CD4-positive, alpha-beta T cell treated with Interleukin-17A for 4 hours (primary cell): ENCODE measurements at places on chromosomes 11 and 22.
A peak's percentile ranks its signal among the peaks of the same experiment; 100 is the strongest.

DNA sequence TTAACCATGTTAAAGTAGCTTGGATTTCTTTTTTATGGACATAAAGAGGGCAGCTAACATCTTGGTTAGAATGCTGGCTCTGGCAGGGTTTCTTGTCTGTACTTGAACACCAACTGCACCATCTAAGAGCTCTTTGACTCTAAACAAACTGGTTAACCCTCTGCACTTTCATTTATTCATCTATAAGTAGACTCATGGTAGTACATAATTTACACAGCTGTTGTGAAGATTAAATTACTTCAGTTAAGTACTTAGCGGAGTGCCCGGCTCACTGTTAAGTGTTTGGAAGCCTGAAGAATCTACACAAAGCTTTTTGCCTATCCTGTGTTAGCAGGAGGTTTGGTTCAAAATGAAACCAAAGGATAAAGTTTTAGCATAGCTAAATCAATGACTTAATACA is 846.2 kb upstream of the API5 start:
- no peak for DNase-seq

DNA sequence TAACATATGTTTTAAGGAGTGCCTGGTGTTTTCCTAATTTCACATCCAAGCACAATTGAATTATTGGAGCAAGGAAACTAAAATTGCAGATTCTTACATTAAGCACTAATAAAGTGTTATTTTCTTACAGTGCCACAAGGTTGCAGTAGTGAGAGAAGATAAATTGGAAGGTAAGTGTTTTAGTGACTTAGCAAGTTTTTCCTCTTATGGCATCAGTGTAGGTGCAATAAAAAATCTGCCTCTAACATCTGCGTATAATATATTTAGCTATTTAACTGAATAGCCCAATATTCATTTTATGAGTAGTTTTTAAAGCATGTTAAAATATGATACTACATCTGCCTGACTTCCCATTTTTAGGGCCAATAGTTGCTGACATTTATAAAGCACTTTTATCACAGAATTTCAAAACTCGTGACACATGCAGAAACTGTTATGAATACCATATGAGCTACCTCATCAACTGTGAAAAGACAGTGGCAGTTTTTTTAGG is 19.0 kb downstream of the POLD3 start:
- DNase-seq: no peak

GRCh38 chr11:132904607-132905006 is 627.7 kb downstream of the OPCML start:
- DNase-seq: no peak

DNA sequence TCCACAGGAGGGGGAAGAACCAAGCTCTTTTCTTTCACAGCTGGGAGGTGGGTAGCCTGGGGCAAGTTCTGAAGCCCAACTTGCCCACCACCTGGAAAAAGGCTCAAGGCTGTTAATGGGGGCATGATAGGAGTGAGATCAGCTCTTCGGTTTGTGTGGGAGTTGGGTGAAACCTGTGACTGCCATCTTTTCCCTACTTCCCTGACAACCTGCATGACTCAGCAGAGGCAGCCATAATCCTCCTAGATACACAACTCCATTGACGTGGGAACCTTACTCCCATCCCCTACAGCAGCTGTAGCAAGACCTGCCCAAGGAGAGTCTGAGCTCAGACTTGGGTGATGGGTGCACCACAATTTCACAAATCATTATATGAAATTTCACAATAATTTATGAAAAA is 13.3 kb upstream of the OOSP4B start:
- no peak for DNase-seq

- DNase-seq: no peak
These were observed 29.4 kb upstream of the CTTN start for GRCh38 chr11:70368961-70369360.

DNA sequence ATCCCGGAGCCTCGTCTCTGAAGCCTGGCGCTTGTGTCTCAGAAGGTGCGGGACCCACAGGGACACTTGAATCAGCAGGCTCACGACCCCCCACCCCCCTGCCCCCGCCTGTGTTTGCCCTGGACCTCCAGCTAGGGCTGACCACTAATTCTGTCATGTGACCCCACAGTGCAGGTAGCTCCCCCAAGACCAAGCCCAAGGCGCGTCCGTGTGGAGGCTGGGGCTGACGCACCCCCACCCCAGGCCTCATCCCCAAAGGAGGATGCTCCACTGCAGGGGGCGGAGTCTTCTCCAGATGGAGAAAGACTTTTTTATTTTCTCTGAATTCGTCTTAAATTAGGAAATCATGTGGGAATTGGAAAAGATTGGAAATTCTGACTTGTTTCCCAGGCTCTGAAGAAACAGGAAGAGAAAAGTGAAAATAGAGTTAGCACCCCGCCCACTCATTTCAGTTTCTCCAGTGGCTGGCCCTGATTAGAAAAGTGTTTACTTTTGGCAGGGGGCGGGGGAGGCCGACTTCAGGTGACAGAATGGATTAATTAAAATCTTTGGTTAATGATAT is 1.0 kb upstream of the RELA start:
- DNase-seq: peak; percentile 64

DNA sequence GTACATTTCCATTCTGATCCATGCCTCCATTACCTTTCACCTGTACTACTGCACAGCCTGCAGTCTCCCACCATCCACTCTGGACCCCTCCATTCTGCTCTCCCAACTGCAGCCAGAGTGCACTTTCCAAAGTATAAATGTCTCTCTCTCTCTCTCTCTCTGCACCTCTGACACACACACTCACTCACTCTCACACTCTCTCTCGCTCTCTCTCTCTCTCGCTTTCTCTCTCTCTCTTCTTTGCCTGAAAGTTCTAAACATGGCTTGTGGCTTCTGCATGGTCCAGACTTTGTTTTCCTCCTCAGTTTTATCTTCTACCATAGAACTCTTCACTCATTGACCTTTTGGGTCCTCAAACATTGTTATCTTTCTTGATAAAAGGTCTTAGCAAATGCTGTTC is 76.6 kb downstream of the WNT11 start:
- no peak for DNase-seq

DNA sequence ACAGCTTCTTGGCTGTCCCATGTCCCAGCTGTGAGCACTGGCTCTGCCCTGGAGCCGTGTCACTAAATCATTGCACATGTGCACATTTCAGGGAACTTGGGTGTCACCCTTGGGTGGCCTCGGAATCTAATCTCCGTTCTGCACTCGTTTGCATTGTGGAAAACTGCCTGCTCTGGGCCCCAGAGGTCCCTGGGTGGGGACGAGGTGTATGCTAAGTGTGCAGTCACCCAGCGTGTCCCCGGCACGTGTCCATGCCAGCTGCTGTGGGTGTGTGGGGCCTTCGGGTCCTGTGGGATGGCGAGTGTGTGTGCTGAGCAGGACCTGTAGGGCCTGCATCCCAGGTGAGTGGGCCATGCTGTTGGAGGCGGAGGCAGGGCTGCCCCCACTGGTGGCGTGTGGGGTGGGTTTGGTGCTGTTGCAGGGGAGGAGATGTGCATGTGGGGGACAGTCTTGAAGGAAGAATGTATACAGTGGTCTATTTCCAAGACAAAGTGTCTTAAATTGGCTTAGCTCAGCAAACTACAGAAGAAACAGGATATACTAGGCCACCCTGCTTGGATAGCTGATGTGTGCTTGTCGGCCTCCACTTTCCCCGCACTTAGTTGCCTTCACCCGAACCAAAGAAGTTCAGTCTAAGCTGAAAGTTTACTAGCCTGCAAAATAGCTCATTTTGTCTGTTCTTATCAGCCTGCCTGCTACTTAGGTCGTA is 14.6 kb downstream of the TANGO2 start:
- no peak for DNase-seq

- DNase-seq: no peak
These were observed 33.4 kb upstream of the APOL5 start for GRCh38 chr22:35684270-35684700.

GRCh38 chr22:43829904-43830851 is 18.1 kb upstream of the EFCAB6 start:
- no peak for DNase-seq

DNA sequence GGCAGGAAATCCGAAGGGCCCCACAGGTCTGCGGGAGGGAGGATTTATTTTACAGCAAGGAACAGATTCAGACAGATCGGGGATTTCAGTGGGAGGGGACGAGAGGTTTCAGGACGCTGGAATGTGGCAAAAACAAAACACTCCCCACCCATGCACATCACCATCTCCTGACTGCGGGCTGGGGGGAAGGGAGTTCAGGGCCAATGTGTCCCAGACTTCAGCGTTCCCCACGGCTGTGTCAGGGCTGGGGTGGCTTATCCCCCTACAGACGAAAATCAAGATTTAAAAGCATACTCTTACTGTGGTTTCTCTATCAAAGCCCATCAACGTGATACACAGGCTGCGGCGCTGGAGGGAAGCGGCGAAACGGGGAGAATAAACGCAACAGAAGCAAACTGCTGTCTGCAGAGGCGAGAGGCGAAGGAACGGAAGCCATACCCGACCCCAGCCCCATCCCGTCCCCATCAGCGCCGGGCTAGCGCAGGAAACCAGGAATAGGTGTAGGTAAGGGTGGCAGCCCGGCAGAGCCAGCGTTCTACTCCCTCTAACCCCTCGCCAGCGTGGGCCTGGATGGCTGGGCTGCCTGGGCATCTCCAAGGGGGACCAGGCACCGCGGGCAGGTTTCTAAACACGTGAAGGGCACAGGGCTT is 2.7 kb downstream of the TENM4 start:
- DNase-seq: no peak

DNA sequence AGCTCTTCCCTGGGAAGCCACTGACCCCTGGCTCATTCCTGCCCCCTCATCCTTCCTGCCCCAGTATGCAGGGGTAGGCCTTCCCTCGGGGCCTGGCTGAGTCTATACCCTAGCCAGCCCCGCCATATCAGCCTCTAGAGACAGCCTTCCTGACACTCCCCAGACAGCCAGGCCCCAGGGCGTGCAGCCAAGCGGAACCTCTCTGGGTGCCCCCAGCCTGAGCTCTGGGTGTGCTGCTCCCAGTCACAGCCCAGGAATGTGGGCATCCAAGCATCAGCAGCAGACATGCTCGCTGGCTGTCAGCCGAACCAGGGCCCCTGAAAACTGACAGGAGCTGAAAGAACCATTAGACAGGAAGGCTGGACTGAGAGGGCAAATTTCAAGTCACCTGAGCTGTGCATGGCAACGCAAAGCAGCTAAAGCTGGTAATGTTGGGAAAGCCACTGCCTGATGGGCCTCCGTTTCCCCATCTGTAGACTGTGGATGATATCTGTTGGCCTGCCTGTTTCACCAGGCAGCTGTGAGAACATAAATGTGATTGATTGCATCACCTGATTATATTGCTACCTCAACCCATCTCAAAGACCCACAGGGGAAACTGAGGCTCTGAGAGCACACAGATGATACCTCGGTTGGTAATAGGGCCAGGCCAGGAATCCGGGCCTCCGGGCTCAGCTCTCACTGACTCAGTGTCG is 93.2 kb downstream of the LRRC32 start:
- DNase-seq: no peak

GRCh38 chr11:72996959-72997358 is 145.2 kb downstream of the FCHSD2 start:
- DNase-seq: no peak

DNA sequence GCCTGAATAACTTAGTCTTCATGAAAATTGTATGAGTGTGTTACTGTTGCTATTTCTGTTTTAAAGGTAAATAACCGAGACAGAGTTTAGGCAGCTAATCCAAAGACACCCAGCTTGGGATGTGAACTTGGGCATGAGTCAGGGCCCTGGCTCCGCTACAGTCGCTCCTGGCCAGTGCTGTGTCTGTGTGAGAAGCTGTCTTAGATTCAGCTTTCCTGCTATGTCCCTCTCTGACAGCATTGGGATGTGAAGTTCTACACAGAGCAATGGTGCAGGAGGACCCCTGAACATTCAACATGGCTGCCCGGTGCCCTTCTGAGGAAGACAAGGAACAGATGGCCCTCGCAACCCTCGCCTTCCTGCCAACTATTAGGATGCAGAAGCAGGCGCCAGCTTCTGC is 49.4 kb downstream of the GALNT18 start:
- no peak for DNase-seq

DNA sequence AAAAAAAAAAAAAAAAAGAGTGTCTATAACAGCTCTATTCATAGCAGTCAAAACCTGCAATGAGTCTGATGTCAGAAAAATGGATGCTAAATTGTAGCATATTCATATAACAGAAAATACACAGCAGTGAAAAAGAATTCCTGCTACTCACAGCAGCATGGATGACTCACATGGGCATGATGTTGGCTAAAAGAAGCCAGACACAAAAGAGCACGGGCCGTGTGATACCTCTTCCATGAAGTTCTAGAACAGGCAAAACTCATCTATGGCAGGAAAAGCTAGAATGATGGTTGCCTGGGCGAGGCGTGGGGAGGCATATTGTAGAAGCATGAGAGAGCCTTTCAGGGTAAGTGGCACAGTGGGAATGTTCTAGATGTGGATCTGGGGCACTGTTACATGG is 18.9 kb downstream of the PLAAT3 start:
- no peak for DNase-seq

DNA sequence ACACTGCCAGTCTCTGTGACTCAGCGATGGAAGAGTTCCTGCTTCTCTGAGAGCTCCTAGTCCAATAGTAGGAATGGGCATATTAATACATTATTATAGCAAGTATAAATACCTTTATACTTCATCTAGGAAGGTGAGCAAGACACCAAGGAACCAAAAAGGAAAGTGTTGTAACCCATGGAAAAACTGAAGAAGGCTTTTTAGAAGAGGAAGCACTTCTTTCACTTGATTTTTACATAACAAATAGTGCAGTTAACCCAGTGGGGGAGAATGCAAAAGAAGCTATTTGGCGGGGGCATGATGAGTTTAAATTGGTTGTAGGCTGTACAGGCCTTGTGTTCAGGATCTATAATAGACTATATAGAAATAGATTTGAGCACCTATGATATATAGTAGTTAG is 31.2 kb upstream of the C11orf87 start:
- DNase-seq: no peak

GRCh38 chr22:25451480-25452114 is 112.9 kb upstream of the GRK3 start:
- DNase-seq: no peak

GRCh38 chr11:115153135-115153534 is 351.1 kb downstream of the CADM1 start:
- DNase-seq: no peak

- no peak for DNase-seq
These were observed 131.7 kb downstream of the GRIK4 start for GRCh38 chr11:120643284-120643683.

DNA sequence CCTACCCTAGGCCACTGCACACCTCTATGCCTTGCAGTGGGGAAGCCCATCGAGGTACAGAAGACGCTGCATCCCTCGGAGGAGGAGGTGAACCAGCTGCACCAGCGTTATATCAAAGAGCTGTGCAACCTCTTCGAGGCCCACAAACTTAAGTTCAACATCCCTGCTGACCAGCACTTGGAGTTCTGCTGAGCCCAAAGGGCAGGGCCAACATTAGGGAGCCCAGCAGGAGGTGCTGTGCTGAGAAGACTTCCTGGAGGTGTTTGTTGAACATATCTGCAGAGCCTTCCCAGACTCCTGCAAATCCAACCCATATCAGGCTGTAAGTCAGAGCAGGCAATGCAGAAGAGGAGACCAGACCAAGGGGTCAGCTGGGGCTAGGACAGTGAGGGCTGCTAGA is 13.5 kb downstream of the MOGAT2 start:
- no peak for DNase-seq
